Activated naive CD4-positive, alpha-beta T cell treated with anti-CD3 and anti-CD28 coated beads for 36 hours (primary cell): ENCODE measurements at places on chromosomes 5 and 9. TPM values are rescaled to one million over a fixed set of nuclear protein-coding genes. Genes with fewer than 3 reads are reported as not detected.

PCDHA5 gene
- not detected for total RNA-seq

DNA sequence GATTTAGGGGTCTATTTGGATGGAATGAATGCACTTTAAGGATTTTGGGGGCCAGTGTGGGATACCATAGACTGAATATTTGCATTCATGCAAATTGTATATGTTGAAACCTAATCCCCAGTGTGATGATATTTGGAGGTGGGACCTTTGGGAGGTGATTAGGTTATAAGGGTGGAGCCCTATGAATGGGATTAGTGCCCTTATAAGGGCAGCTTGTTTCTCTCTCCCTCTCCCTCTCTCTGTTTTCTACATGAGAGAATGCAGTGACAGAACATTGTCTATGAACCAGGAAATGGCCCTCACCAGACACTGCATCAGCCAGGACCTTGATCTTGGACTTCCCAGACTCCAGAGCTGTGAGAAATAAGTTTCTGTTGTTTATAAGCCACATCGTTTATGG is 166.1 kb downstream of the MED10 start:
- DNase-seq: no peak

- no peak for DNase-seq
These were observed 19.0 kb upstream of the POC5 start for GRCh38 chr5:75736273-75736672.

- DNase-seq: peak; percentile 71
These were observed 8.6 kb downstream of the HAVCR2 start for GRCh38 chr5:157100140-157100679.

GRCh38 chr5:176646707-176647029 is 616 bp upstream of the TSPAN17 start:
- no peak for DNase-seq

C6 gene
- not detected for total RNA-seq

GAS1 gene
- 0.15 TPM for total RNA-seq

- DNase-seq: peak; percentile 74
These were observed 96.8 kb downstream of the ZNF608 start for GRCh38 chr5:124649491-124650146.

GRCh38 chr5:54831233-54831632 is 154.2 kb downstream of the ESM1 start:
- no peak for DNase-seq

DNA sequence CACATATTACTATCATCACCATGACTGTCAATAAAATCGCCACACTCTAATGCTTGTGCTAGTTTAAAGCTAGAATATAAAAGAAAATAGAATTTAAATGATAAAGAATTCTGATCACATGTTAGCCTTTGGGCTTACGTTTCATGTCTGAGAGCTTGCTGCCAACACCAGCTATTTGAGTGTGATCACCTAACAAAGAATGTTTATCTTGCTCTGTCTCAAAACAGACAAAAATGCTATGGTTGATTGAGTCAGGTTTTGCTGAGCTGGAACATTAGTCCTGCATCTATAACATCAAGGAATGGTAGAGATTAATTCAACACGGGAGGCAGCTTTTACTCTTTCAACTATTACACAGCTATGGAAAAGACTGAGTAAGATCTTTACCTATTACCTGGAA is 50.7 kb downstream of the MSX2 start:
- DNase-seq: no peak

- DNase-seq: no peak
These were observed 331.3 kb upstream of the RFX3 start for GRCh38 chr9:3857091-3857490.

GRCh38 chr9:38022995-38023394 is 46.0 kb downstream of the SHB start:
- DNase-seq: no peak

LHX6 gene
- total RNA-seq: not detected

- no peak for DNase-seq
These were observed 493.5 kb downstream of the IRX1 start for GRCh38 chr5:4089087-4089486.

- peak; percentile 59 for DNase-seq
These were observed 8.0 kb downstream of the NTNG2 start for GRCh38 chr9:132169672-132170392.

DNA sequence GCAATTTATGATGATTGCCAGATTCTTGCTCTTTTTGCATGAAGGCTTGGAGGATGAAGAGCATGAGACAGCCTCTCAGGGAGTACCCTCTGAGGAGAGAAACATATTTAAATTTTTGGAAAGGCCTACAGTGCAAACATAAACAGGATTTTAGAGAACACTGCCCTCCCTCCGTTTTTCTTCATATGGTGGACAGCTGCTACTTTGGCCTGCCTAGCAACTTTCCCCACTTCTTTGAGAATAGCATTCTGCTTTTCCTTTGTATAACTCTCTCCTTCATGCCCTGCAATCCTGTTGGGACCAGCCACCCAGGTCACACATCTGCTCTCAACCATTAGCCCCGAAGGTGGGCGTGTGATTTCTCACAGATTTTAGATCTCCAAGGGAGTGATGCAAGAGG is 20.5 kb upstream of the TXN start:
- no peak for DNase-seq

PCDHB15 gene
- not detected for total RNA-seq

TNC gene
- total RNA-seq: 0.12 TPM

OTP gene
- total RNA-seq: not detected

DNA sequence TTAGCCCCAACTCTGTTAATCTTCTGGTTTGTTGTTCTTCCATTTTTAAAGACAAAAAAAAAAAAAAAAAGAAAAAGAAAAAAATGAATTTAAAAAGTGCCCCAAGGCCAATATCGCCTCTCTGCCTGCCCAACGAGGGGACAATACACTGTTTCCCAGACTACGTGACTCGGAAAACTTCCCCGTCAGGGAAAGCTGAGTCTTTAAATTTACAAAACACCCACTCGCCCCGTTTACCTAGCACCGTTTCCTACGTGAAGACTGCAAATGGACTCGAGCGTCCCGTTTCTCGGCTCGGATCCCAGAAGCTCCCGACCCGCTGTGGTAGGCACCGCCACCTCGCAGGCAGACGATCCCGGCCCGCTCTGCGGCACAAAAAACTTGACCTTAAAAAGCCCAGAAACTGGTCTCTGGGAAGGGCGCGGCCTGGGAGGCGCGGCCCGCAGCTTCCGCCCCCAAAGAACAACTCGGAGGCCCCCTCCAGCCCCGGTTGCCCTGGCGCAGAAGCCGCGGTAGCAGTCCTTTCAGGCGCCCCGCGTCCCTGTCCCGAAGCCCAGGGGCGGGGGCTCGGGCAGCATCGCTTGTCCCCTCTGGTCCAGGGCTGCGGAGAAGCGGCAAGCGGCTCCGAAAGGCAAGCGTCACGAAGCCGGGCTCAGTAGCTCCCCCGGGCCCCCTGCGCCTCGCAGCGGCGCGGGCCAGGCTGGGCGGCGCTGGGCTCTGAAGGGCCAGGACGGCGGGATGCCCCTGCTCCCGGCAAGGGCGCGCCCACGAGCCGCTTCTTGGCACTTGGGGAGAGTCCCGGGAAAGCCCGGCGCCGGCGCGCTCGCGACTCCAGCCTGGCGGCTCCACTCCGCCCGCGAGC is at the start of gene GCNT4:
Gene GCNT4, minus strand, starts transcription at position 367 of the 862 bp plus-strand sequence. CDS start 22,521 bp downstream, outside the sequence.
- peak; percentile 70 for DNase-seq

ADRB2 gene
- 0.32 TPM for total RNA-seq

DNA sequence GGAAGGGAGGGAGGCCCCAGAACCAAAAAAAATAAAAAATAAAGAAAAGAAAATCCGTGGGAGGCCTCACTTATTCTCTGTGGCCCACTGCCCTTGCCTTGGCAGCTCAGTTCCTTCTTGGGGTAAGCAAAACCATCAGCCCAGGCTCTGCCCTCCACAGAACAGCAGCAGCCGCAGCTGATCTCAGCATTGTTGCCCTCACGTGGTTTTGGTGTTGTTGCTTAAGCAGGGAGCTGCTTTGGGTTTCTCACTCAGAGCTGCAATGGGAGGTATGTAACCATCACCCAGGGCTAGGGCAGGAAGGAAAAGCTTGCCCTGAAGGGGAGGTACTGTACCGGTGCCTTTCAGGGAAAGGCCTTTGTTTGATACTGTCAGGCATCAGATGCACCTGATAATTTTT is 374.7 kb upstream of the WWC1 start:
- DNase-seq: no peak

DNA sequence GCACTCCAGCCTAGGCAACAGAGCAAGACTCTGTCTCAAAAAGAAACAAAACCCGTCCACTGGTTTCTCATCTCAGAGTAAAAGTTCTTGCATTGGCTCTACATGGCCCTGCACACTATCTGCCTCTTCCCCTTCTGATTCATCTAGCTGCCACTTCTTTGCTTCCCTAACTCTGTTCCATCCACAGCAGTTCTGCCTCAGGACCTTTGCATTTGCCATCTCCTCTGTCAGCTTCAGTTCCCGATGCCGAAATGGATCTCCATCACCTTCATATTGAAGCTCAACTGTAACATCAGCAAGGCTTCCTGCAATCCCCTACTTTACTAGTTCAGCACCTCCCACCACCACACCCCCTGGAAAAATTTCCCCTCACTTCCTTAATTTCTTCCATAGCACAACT is 1.2 kb upstream of the PIGO start:
- no peak for DNase-seq

GRCh38 chr9:136710543-136710942 is 1.8 kb upstream of the DIPK1B start:
- DNase-seq: no peak

DNA sequence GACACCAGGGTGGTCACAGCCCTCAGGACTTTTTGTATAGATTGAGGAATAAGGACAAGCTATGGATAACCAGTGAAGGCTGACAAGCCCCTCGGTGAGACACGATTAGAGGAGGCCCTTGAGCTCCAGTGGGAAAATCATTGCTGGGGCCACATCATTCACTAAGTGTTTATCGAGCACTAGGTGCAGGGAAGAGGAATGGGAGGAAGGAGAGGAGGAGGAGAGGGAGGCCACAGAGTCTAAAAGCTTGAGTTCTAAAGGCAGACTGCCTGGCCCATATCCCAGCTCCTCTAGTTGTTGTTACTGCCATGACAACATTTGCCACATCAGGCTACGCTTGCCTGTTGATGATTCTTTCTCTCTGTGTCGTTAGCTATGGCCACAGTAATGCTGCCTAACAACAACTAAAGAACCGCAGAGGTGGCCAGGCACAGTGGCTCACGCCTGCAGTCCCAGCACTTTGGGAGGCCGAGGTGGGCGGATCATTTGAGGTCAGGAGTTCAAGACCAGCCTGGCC is 37.6 kb downstream of the NKX2-5 start:
- DNase-seq: no peak

GRCh38 chr9:3916411-3916810 is 383.5 kb downstream of the GLIS3 start:
- DNase-seq: no peak

- DNase-seq: no peak
These were observed 10.8 kb downstream of the S1PR3 start for GRCh38 chr9:89001917-89002540.

ADAMTSL1 gene
- total RNA-seq: not detected

- DNase-seq: peak; percentile 76
These were observed 1.0 kb upstream of the DAB2IP start for GRCh38 chr9:121650217-121651007.

CER1 gene
- not detected for total RNA-seq

DNA sequence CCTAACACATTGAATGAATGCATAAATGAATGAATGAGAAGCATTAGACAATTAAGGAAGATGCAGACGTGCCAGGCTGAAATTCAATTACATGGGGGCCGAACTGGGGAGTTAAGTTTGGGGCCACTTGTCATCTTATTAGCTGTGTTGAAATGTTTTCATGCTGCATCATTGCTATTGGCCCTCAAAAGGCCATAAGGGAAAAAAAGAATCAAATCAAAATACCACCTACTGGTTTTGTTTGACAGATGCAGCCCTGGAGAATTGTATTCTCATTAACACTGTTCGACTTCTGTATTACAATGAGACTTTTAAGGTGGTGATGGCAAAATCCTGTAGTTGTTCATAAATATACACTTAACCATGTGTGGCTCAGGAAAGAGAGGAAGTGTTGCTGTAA is 38.4 kb downstream of the UBE2QL1 start:
- DNase-seq: no peak

DNA sequence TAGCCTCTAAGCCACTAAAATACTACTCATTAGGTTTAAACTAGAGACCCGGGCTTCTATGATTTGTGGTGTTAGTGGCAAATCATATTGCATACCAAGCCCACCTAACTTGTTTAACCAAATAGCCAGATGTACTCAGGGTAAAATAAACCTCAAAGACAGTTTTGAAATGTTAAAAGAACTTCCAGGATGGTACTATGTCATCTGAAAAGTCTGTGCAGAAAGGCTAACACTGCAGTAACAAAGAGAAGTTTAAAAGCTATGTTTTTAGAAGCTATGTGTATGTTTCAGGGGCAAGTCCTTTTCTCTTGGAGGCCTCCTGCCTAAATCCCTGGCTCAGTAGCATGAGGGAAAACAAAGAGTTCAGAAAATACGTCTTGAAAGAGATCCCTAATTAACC is 84.9 kb upstream of the IL7R start:
- no peak for DNase-seq

DNA sequence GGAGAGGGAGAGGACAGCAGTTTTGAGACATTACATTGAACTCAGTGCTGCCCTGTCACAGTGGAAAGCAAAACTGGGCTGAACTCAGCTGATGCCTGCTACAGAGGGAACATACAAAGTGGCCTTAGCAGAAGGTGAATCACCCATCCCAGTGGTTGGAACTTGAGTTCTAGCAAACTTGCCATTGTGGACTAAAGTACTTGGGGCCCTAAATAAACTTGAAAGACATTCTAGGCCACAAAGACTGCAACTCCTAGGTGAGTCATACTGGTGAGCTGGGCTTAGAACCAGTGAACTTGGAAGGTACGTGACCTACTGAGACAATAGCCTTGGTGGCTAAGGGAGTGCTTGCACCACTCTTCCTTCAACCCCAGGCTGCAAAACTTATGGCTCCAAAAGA is 155.7 kb upstream of the RIOK2 start:
- no peak for DNase-seq

DNA sequence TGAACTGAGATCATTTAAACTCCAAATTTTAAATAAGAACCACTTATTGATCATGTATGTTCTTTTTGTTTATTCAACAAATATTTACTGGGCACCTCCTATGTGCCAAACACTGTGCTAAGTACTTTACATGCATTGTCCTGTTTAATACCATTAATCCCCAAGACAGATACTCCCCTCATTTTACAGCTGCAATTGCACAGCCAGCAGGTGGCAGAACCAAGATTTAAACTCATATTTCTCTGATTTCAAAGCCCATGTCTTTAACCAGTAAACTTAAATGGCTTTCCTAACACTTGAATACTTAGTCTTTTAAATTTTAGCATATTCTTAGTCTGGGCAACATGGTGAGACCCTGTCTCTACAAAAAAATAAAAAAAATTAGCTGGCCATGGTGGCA is 43.4 kb upstream of the KIAA1958 start:
- peak; percentile 47 for DNase-seq

DNA sequence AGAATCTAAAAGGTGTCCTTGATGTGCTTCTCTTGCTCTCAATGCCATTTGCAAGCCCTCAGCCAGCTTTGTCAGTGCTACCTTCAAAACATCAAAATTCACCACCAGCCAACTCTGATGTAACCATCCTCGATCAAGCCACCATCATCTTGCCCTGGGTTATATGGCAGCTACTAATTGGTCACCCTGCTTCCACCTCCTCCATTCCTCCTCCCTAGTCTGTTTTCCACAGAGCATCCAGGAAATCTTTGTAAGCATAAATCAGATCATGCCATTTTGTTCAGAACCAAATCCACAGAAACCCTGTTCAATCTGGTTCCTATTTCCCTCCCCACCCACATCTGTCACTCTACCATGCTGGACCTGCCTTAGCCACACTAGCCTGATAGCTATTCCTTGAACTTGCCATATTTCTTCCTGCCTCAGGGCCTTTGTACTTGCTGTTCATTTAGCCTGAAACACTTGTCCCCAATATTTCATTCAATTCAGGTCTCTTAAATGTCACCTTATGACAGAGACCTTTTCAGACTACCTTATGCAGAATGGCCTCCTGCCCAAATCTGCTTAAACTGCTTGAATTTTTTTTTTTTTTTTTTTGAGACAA is 1.9 kb upstream of the B4GALT1 start:
- no peak for DNase-seq

WDR36 gene
- 34.1 TPM for total RNA-seq
